NCI-H1694 (cell line): ENCODE measurements at places on chromosomes 1 and 21.

GRCh38 chr1:234212764-234213657, 160.2 kb upstream of the COA6 start:
- DNase-seq, result peak; percentile 48

GRCh38 chr21:40846587-40847411, at the start of gene DSCAM:
DSCAM (minus strand) TSS chr21:40847158; CDS start chr21:40846661, 497 bp downstream.
- peak; percentile 27 for DNase-seq

- no peak for DNase-seq
These were observed 7.6 kb downstream of the DHRS3 start for GRCh38 chr1:12610305-12610935.

DNA sequence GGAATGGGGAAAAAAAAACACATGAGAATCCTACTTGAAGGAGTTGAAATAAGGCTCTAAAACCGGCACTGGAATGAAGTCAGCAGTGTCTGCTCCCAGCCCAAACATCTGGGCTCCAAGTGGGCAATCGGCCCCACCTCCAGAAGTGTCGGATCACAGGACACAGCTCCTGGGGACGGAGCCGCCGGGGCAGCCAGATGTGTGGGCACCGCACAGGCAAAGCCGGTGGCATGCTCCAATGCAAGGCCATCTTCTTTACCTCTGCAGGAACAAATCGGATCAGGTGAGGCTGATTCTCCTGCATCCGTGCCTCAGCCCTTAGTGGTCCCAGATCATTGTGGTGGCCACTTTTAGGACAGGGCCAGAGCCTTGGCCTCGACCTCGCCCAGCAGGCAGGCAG, 156.7 kb downstream of the PRDM16 start:
- no peak for DNase-seq

- peak; percentile 92 for DNase-seq
These were observed 302.7 kb downstream of the DISC1 start for GRCh38 chr1:231929311-231929710.

- DNase-seq, result no peak
These were observed 16.9 kb upstream of the COL11A1 start for GRCh38 chr1:103125219-103125618.

DNA sequence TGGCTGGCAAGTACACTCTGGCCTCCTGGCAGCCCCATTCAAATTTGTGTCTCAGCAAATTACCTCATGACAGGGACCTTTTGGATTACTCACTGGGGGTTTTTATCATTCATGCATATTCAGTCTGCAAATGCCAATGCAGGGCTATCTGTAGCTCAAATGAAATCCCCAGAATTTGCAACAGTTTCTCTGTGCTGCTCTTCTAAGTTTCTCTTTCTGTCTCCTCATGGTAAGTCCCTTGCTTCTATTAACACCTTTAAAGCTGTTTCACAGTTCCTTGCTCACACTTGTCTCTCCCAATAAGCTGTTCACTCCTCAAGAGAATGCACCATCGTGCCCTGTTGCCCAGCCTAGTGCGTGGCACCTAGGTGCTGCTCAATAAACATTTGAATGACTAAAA, 3.3 kb upstream of the FAM78B start:
- DNase-seq, result no peak

DNA sequence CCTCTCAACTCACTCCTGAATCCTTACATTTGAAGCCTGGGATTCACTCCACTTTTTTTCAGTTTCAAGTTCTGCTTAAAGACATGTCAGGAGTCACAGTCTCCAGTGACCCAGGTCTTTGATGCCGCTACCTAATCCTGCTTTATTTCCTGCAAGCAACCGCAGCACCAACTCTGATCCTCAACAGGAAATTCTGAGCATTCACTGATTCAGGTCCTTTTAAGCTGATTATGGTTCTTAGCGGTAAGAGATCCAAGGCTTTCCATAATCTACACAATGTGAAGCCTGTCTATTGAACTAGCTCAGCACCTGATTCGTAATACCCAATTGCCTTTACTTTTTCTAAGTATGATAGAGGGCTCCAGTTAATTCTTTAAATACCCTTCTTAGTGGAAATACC, 43.7 kb upstream of the PIGC start:
- DNase-seq, result no peak

GRCh38 chr1:154206196-154206595, at the start of gene CFAP141:
CFAP141 (minus strand) TSS chr1:154206333; CDS start chr1:154206307, 26 bp downstream.
- DNase-seq, result no peak

DNA sequence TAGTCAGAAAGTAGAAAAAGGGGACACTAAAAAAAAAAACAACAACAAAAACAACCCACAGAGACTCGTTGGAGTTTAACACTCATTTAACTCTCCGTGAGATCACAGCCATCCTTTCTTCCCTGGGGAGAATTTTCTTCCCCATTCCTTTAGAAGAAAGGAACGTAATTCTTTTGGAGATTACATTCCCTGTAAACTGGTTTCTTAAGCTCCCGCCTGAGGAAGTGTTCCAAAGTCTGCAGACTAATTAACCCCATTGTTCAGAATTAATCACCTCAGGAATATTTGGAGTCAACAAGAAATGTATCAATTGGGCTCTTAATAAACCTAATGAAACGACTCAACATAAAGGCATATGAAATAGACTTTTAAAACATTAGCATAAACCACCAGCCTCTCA, 228.2 kb upstream of the CSF3R start:
- no peak for DNase-seq

DNA sequence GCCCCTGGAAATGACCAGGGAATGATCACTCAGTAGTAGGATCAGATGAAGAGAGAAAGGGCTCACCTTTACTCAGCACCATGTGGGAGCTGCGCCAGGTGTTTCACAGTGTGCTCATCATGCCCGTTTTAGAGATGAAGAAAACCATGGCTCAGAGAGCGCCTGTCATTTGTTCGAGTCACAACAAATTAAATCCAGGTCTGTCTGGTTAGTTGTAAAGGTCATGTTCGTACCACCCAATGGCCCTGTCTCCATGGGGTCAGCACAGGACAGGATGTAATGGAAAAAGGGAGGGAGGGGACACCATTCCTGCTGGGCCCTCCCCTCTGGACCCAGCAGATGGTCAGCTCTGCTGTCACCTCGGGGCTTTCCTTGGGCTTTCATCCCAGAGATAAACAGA, 15.2 kb downstream of the KIRREL1 start:
- no peak for DNase-seq

GRCh38 chr1:143661418-143662101, 310.2 kb downstream of the FAM72C start:
- no peak for DNase-seq

DNA sequence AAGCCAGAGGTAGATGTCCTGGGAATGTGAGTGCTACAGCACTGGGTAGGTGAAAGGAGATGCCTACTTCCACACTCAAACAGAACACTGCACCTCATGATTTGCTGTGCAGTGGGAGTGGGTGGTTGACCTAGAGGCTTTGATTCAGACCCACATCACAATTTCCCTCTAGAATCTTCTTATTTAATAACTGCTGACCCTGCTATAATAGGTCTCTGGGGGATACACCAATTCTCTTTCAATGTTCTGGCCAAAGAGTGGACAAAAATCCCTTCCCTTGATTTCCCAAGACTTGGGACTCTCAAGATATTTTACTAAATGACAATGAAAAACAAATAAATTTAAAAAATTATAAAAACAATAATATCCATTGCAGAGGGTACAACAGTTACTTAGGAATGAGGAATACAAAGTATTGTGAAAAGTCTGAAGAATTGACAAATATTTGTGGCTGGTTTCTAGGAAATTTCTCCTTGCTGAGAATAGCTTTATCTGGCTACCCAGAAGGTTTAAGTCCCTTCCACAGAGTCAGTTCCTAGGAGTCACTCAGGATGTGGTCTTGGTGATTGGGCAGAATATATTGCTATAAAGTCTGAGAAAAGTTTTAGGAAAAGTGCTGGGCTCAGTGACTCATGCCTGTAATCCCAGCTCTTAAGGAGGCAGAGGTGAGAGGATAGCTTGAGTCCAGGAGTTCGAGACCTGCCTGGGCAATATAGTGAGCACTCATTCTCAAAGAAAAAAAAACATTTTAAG, 2.4 kb upstream of the FCGR2A start:
- no peak for DNase-seq

DNA sequence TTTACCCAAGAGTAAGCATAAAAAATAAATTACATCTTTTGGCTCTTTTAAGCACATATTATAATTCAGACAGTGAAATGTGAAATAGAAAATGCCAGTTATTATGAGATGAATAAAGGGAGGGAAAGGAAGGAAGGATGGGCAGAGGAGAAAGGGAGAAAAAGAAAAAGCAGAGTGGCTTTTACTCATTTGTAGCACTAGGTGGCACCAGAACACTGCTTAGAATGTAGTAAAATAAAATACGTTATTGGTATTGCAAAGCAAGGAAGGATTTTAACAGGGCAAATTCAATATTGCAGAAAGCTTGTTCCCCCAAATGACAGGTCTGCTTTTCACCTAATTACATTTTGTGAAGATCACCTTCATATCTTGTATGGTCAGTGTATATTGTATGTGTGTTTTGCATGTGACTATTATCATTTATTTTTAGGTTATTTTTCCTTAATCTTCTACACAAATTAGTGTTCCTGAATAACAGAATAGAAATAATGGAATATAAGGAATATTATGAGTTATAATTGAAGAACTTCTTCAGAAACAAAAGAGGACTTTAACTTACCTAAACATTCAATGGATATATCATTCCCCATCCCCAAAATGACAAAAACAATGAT, 9.1 kb upstream of the PCNX2 start:
- DNase-seq, result peak; percentile 58

GRCh38 chr1:64539781-64540218, 69.9 kb downstream of the CACHD1 start:
- DNase-seq, result no peak

- no peak for DNase-seq
These were observed 11.2 kb downstream of the CD84 start for GRCh38 chr1:160567858-160568682.

DNA sequence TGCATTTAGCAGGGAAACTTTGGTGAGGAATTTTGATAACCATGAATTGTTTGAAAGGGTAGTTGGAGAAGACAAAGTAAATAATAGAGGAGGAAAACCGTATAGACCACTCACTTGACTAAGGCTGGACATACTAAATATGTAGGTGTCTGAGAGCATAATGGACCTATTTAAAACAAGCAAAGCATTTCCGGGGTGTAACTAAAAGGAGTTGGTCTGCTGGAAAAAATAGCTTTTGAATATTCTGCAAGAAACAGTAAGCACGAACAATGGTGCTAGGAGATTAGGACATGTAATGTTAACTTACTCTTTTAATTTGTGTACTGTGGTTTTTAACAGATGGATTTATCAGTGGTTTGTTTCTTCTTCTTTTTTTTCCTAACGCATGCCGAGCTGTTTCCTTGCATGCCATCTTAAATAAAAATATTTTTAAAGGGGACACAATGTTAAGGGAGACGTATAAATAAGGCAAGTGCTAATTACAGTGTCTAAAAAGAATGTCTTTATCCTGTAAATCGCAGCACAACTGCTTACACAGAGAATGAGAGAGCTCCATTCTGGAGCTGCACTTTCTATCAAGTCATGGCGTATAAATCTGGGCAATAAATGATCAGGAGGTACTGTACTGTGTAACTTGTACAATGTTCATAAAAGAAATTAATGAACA, 492.1 kb downstream of the LMO4 start:
- no peak for DNase-seq

GRCh38 chr21:40587736-40588346, 259.1 kb downstream of the DSCAM start:
- no peak for DNase-seq

DNA sequence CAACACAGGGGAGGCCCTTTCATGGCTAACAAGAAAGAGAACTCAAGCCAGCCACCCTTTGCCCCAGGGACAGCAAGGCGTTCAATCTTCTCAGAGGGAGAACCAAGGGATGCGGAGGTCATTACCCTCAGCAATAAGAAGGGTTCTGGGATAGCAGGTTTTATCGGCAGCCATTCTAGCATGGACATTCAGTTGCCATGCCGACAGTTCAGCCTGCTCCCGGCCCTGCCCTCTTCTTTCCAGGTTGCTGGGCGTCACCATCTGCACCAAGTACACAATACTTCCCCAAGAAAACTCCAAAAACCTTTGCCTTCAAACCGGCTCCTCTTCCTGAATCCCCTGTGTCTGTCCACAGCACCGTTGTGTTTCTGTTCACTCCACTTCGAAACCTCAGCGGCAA, 47.1 kb downstream of the SYT2 start:
- DNase-seq, result no peak

GRCh38 chr1:119159966-119160365, 19.5 kb upstream of the WARS2 start:
- no peak for DNase-seq

- no peak for DNase-seq
These were observed 10.4 kb downstream of the MTHFR start for GRCh38 chr1:11795238-11795890.

DNA sequence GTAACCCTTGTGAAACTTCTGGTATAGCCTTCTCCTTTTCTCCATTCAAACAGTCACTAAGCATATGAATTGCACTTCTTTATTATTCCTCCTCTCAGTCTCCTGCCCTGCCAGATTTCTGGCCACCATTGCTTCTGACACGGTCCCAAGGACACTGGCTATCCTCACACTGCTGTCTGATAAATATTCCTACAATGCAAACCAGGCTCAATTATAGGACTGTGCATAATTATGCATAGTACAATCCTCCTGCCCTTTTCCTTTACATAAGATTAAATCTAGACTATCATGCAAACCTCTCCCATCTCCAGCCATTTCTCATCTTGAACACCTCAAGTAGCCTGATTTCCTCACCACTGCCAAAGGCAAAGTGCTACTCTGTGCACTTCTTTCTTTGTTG, 704.3 kb upstream of the ADAMTS5 start:
- no peak for DNase-seq

GRCh38 chr1:203325026-203325417, 19.7 kb downstream of the BTG2 start:
- peak; percentile 57 for DNase-seq

DNA sequence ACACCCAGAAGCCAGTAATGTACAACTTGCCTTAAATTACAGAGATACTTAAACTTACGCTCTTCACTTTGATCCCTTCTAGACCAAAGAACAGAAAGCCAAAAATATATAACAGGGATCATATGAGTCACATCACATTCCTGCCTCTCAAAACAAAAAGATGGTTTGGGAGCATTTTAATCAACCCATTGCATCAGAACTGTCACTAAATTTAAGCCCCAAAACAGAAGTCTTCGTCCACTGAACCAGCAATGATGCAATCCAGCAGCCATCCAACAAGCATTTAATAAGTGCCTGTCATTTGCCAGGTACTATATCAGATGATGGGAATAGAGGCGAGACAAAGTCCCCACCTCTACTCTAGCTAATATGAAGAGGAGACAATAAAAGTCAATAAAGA, 42.7 kb upstream of the GLIS1 start:
- no peak for DNase-seq

- DNase-seq, result no peak
These were observed 26.4 kb upstream of the SUMO3 start for GRCh38 chr21:44844256-44844655.

- DNase-seq, result no peak
These were observed 46.2 kb downstream of the DISP1 start for GRCh38 chr1:222861062-222861461.

GRCh38 chr1:94084085-94084484, 36.9 kb downstream of the ABCA4 start:
- no peak for DNase-seq
